ENCODE measurements at places on chromosomes 4 and X.
A peak's percentile ranks its signal among the peaks of the same experiment; 100 is the strongest.

DNA sequence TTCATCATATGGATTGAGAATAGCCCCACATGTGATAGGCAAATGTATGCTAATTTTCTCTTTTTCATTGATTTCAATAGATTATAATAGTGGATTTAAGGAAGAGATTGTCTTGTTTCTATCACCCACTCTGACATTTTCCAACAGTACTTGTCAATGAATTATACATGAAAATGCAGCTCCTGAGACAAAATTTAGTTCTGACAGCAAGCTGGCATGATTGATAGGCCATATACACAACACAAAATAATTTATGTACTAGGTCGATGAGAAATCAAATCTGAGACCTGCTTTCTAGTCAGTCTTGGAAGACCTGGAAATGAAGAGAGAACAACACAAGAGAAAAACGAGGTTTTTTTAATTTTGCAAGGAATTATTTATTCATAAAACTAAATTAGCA, 118.0 kb upstream of the MYOZ2 start:
- no peak for DNase-seq

DNA sequence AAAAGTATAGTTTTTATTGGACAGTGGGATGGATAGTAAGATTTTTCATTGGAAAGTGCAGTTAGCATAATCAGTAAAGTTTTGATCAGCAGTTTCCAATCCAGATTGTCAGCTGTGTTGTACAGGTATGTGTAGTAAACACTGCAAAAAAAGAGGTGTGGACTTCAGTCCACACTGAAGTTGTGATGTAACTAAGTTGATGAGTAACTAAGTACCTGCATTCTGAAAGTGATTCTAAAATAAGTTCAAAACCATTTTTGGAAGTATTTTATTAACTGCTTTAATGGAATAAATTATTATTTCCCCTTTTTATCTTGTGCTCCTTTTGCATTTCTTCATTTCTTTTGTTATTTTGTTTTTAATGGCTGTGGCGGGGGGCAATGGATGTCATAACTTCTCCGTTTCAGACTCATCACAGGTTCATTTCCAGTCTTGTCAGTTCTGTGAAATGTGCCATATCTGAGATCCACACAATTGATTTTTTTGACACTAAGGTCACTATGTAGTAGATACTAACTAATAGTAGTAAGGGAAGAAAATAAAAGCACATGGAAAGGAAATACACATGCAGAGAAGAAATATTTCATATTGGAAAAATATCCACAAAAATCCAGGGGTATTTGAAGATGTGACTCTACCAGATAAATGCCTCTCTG, 247.5 kb downstream of the GABRG1 start:
- DNase-seq = no peak

DNA sequence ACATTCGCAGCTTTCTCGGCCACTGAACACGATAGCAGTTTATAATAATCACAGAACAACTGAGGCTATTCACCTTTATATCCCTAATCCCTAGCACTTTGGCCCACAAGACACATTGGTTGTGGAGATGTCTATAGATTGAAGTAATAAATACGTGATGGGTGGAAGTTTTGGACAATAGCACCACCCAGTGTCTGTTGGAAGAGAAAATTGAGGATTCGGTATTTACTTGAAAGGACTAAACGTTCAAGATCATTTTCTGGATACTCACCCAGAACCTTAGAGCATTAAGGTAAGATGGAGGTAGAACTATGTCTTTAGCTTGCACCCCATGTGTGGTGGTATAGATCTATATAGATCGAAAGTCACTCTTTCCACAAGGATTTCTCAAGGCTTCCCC, 787 bp upstream of the TMSB15A start:
- no peak for DNase-seq

DNA sequence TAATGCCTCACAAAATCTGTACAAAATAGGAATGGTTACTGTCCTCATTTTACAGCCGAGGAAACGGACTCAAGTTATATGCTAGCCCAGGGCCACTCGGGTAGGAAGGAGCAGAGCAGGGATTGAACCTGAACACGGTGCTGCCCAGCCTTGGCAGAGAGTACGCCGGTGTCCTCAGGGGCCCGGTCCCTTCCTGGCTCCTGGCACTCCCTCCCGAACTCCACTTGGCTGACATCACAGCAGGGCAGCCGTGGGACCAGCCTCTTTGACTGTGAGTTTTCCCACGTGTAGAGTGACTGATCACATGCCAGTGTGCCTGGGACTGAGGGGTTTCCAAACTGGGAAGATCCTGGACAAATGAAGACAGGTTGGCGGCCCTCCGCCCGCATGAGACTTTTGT, 23.7 kb downstream of the MAN2B2 start:
- no peak for DNase-seq

DNA sequence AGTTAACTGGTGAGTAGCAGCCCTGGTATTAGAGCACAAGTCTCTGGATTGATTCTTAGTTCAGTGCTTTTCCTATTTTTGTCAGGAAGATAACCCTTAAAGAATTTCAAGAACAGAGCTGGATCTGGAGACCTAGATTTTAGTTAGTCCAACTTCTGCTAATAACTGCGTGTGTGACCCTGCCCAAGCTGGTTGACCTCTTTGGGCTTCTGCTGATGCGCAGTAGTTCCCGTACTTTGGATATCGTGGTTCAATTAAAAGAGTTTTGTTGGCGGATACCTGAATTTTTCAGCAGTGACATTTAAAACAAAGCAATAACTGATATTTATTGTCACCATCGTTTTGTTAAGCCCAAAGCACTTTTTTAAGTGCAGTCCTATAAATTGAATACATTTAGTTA, 9.3 kb downstream of the MSMO1 start:
- no peak for DNase-seq

GRCh38 chrX:46770817-46771163, 11.9 kb upstream of the SLC9A7 start:
- DNase-seq = no peak

DNA sequence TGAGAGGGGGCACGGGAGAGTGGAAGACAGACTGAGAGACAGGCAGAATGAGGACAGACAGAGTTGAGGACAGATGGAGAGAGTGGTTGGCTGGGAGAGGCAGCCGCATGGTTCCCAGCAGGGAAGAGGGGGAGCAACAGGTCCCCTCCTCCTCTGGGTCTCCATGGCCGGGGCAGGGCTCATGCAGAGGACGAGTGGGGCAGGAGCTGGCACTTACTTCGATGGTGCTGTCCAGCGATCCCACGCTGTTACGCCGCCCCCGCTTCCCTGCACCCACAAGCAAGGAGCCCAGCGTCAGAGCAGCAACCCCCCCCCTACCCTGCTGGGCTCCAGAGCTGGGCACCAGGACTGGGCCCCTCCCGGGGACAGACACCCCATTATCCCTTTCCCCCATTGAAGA, 10.6 kb upstream of the KDM5C start:
- no peak for DNase-seq

DNA sequence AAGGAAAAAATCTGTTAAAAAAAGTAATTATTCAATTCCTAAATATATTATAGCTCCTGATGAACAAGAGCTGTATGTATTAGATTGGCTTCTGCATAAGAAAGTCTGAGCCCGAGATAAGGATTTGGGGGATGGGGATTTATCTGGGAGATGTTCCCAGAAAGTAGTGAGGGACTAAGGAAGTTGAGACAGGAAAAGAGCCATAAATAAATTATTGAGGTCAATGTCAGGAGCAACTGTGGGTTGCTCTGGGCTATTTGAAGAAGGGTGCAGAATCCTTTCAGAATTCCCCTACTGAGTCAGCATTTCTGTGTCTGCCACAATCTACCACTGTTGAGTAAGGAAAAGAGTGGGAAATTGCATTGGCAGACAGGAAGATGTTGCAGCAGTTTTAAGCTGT, 3.1 kb upstream of the TDO2 start:
- no peak for DNase-seq

DNA sequence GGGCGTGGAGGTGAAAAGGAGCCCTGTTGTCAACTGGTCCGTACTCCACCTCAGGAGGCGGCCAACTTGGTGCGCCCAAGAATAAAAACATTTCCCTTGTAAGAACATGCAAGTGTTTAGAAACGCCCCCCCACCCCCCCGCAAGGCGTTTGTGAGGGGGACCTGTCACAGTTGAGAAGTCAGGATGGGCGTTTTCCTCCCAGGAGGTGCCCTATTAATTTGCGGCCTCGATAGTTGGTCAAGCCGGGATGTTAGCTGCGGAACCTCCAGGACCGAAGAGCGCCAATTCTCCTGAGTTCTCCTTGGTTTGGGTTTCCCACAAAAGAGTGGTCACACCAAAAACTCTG, 651 bp upstream of the SAP30 start:
- DNase-seq = peak; percentile 62

GRCh38 chr4:125650557-125650956, 335.8 kb downstream of the FAT4 start:
- DNase-seq = no peak

DNA sequence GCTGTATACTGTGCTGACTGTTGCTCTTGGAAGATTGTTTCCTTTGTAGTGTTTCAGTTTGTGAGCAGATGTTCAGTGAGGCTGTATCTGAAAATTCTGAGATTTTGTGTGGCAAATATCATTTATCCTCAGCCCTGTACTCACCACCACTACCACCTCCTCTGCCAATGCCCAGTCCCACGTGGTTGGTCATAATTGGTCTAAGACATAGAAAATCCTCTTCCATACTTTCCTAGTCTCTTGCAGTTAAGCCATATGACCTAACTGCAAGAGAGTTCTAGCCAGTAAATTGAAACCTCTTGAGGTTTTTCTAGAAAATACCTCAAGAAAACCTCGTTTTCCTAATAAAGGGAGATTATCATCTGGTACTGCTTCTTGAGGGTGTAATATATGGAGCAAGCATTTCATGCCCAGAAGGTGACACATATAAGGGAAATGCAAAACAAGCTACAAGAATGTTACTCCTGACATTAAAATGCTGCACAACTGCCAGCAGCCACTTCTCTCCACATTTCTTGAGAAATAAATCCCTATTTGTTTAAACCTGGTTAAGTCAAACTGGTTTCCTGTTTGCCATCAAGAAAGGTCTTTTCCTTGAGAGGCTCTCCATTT, 32.8 kb downstream of the ABCE1 start:
- no peak for DNase-seq

Measured in esophagus squamous epithelium (tissue), 5 donors.